CD4-positive, CD25-positive, alpha-beta regulatory T cell (primary cell): ENCODE measurements at places on chromosomes 5 and 9. TPM values are rescaled to one million over a fixed set of nuclear protein-coding genes. Genes with fewer than 3 reads are reported as not detected.

- DNase-seq, result no peak
Observed at GRCh38 chr5:56595566-56595965, 219.8 kb upstream of the MAP3K1 start.

DNA sequence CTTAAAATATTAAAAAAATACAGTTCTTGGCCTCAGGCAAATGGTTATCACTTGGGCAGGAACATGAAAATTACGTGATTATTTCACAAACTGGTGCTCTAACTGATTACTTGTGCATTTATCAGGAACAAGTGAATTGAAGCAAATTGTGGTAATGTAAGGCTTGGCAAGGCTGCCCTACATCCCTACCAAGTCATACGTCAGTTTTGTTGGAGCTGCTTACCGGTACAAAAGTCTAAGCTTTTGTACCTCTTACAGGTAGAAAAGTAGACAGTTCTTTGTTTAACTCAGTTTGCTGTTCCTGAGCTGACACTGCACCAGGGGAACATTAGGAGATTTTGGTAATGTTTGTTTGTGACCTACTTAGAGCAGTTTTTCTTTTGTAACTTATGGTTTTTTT lies 2.2 kb downstream of the G3BP1 start:
- DNase-seq, result no peak

Gene PURA
- total RNA-seq, result 7.7 TPM

Gene KCNN2
- not detected for total RNA-seq
